ENCODE measurements at places on chromosomes 12 and 14. TPM values are rescaled to one million over a fixed set of nuclear protein-coding genes. Genes with fewer than 3 reads are reported as not detected.

CLEC2A gene
- total RNA-seq, result not detected

YEATS4 gene
- total RNA-seq, result 34.8 TPM

LRFN5 gene
- not detected for total RNA-seq

FAM222A gene
- 4.6 TPM for total RNA-seq

ADAM21 gene
- total RNA-seq, result not detected

DAO gene
- total RNA-seq, result not detected

SERPINA10 gene
- not detected for total RNA-seq

RPGRIP1 gene
- total RNA-seq, result 0.28 TPM

FAIM2 gene
- 0.01 TPM for total RNA-seq

SIX6 gene
- total RNA-seq, result not detected

CRACR2A gene
- total RNA-seq, result 1.1 TPM

LHX5 gene
- total RNA-seq, result not detected

COCH gene
- 21.2 TPM for total RNA-seq

TAS2R7 gene
- total RNA-seq, result not detected

CCDC177 gene
- total RNA-seq, result 0.03 TPM

PTPRO gene
- 0.05 TPM for total RNA-seq

KRT71 gene
- total RNA-seq, result not detected

SLC17A8 gene
- 0.06 TPM for total RNA-seq

LRIG3 gene
- total RNA-seq, result 5.1 TPM

GPX2 gene
- 236 TPM for total RNA-seq

SRRM4 gene
- not detected for total RNA-seq

DNAI7 gene
- total RNA-seq, result 0.13 TPM

IGFBP6 gene
- total RNA-seq, result 246 TPM

SDR9C7 gene
- total RNA-seq, result not detected

IGF1 gene
- not detected for total RNA-seq

PDZRN4 gene
- total RNA-seq, result not detected

RFX4 gene
- 0.08 TPM for total RNA-seq

OR4Q2 gene
- total RNA-seq, result not detected

KRT72 gene
- not detected for total RNA-seq

WIF1 gene
- not detected for total RNA-seq

TMTC1 gene
- 0.03 TPM for total RNA-seq

C14orf132 gene
- 6.0 TPM for total RNA-seq

All from A549 treated with AZD2906 at 1 μM for 4 hours (cell line).